ENCODE measurements at places on chromosomes 2 and 18. TPM values are rescaled to one million over a fixed set of nuclear protein-coding genes. Genes with fewer than 3 reads are reported as not detected.

Gene ARL4C
- total RNA-seq = 20.4 TPM

Gene GCG
- not detected for total RNA-seq

Gene LONRF2
- 4.3 TPM for total RNA-seq

Gene CNTNAP5
- 0.58 TPM for total RNA-seq

Gene RAD51AP2
- total RNA-seq = 0.12 TPM

Gene EFEMP1
- total RNA-seq = 75.9 TPM

Gene NEB
- 313 TPM for total RNA-seq

Gene EHD3
- total RNA-seq = 26.4 TPM

Gene MAT2A
- total RNA-seq = 129 TPM

Gene FAM110C
- 12.0 TPM for total RNA-seq

Measured in metanephros (tissue), 2 donors.